Esophagus squamous epithelium (tissue), 5 donors: ENCODE measurements at places on chromosomes 4 and X.

GRCh38 chr4:72587334-72587733 is 18.3 kb upstream of the ADAMTS3 start:
- no peak for DNase-seq

DNA sequence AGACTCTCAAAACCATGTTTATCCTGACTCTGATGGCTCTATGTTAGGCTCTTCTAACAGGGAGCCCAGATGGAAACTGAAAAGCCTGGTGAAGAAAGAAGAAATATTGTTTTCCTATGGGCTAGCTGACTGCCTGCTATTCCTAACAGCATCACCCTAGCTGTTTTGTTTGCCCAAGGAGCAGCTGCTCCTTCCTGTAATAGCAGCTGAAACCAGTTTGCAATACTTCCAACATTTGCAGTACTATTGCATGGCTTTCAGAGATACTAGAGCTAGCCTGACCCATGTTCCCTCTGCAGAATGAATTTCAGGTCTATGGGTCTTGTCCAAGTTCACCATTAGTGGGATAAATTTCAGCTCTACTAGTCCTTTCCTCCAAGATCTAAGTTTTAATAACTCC is 495.2 kb downstream of the INPP4B start:
- no peak for DNase-seq

- DNase-seq = no peak
These were observed 231.5 kb downstream of the TRIML1 start for GRCh38 chr4:188370777-188371176.

- DNase-seq = no peak
These were observed 43.8 kb downstream of the TNIP2 start for GRCh38 chr4:2712261-2712842.

DNA sequence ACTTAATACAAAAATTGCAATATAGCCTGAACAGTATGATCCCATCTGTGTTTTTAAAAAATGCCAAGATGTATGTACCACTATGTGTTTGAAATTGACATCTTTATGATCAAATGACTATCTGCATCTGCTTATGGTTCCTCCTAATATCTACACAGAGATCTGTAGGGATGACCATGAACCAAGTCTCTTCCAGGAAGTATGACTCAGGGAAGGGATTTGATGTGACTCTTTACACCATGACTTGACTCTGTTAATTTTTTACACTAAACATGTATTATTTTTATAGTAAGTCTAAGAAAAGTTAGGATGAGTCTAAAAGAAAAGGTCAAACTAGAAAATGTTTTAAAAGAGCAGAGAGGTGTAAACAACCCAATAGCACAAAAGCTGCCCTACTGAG is 164.0 kb downstream of the SH3KBP1 start:
- no peak for DNase-seq

DNA sequence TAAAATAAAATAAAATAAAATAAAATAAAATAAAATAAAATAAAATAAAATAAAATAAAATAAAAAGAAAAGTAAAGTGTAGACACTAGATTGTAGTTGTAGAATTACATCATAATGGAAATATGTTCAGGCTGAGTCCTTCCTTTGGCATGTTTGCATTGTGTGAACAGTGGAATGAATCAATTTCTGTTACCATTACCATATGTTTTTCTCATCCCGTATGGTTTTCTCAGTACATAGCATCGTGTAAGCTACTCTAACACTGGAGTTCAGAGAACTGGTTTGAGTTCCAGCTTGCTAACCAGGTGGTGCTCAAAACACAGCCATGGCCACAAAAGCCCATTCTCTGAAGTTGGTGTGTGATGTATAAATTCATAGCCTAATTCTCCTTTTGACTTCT is 45.9 kb downstream of the USP11 start:
- no peak for DNase-seq

DNA sequence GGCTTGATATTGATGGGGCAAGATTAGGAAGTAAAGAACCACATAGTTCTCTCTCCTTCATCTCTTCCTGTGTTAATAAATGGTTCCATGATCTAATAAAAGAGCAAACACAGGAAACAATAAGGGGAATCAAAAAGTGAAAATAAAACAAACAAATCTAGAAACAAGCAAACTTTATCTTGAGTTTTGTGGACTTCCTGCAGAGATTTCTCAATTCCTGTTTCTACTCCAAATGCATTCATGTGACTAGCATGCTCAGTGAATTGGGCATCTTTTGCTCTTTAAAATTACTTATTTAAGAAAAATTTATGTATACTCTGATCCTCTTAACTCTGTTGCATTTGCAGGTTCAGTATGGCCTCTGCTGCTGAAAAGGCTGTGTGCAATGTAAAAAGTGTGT is 682.0 kb downstream of the KCTD8 start:
- DNase-seq = no peak

DNA sequence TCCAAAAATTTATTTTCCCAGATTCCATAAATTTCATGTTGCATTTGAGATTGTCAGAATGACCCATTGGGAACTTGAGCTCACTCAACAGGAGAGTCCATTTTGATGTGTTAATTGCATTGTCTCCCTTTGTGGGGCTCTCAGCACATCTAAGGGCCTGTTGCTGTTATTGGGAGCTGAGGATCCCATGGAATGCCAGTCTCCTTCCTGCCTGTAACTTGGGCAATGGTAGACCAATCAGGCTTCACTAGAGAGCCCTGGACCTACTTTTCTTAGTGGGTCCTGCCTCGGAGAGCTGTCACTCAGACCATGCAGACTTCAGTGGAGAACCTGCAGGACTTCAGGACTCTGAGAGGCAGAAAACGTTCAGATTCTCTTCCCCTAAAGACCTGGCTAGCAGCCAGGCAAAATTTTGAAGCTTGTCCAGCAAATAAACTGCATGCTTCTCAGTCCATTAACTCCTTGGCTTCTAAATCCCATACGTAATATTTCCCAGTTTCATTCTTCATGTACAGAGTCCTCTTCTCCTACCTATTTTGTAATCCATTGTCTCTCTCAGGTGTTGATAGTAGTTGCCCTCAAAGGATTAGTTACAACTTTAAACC is 25.1 kb downstream of the OCRL start:
- DNase-seq = no peak

DNA sequence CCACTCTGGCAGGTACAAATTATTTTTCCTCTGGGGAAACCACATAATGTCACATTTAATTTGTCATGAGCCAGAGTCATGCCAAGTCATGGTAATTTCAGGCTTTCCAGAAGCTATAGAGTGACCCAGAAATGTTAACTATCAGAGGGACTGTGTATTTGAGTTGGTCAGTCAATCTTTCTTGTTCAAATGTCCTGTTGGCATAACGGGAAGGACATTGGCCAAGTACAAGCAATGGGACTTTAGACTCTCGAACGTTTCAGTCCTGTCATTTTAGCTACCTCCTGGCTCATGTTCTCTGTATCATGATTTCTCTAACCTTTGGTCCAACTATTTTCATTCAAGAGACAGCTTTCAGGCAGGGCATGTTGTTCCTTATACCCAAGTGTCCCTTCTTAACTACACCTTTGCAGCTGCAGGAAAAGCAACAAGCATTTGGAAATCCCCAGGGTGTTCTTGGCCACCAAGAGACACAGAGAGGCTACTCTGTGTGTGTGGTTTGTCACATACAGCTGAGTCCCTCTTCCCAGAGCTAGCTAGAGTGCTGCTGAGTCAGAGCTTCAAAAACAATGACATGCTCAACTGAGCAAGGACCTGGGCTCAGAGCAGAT is 142.6 kb downstream of the EGF start:
- no peak for DNase-seq

DNA sequence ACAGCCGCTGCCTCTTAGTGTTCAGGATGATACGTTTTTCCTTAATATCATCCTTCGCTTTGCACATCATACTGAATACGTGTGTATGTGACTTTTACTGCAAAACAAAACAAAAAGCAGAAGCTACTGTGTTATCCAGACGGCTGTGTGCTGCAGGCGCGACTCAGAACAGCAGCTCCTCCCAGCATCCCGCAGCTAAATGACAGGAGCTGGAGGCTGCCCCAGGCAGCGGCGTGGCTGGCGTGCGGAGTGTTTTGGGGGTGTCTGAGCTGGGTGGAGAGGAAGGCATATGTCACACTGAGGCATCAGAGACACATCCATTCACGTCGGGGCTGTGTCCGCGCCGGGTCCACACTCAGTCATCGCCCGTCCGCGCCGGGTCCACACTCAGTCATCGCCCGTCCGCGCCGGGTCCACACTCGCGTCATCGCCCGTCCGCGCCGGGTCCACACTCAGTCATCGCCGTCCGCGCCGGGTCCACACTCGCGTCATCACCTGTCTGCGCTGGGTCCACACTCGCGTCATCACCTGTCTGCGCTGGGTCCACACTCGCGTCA is 16.6 kb downstream of the PCGF3 start:
- DNase-seq = no peak

DNA sequence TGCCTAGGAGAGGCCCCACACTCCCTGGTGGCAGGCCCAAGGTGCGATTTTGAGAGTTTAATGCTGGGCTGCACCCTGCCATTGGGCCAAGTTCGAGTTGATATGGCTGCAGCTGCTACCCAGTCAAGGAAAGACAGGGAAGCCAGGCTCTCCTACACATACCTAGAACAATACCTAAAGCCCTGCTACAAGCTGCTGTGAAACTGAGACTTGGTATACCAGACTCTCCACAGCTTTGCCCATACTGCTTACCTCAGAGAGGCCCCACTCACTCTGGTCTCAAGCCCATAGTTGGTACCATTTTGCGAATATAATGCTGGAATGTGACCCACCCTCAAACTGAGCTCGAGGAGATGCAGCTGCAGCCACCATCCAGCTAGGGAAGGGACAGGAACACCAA is 147.7 kb upstream of the MAGEB2 start:
- no peak for DNase-seq

- no peak for DNase-seq
These were observed 304.7 kb downstream of the SH2D1A start for GRCh38 chrX:124651031-124651430.

- DNase-seq = no peak
These were observed 91.7 kb upstream of the KDR start for GRCh38 chr4:55216863-55217635.

GRCh38 chr4:6556263-6556662 is 18.7 kb upstream of the MAN2B2 start:
- no peak for DNase-seq

- DNase-seq = no peak
These were observed 546.5 kb upstream of the SMIM31 start for GRCh38 chr4:164207460-164207859.

GRCh38 chr4:153934688-153935017 is 145.8 kb upstream of the SFRP2 start:
- no peak for DNase-seq
